Fibroblast of skin of left biceps (primary cell): ENCODE measurements at places on chromosomes 2 and 18.

DNA sequence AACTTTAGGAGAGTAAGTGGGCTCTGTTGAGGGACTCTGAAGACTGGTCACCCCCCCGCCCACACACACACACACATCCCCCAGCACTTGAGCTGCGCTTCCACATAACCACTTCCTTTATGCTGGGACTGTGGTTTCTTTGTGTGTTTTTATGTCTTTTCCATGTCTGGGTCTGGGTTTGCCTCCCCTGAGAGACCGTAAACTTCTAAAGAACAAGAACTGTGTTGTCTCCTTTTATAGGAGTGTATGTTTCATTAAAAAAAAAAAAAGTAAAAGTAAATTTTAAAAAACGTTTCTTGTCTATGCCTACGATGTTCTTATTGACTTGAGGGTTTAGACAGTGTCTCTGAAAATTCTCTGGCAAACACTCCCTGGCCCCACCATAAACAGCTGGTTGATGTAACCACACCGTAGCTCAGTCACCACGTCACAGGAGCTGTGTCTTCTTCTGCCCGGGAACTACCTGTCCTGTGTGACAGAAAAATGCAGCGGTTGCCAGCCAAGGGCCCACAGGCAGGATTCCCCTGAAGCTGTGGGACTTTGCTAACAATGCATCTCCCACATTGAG is 68.0 kb downstream of the KLHL29 start:
- peak; percentile 27 for DNase-seq

DNA sequence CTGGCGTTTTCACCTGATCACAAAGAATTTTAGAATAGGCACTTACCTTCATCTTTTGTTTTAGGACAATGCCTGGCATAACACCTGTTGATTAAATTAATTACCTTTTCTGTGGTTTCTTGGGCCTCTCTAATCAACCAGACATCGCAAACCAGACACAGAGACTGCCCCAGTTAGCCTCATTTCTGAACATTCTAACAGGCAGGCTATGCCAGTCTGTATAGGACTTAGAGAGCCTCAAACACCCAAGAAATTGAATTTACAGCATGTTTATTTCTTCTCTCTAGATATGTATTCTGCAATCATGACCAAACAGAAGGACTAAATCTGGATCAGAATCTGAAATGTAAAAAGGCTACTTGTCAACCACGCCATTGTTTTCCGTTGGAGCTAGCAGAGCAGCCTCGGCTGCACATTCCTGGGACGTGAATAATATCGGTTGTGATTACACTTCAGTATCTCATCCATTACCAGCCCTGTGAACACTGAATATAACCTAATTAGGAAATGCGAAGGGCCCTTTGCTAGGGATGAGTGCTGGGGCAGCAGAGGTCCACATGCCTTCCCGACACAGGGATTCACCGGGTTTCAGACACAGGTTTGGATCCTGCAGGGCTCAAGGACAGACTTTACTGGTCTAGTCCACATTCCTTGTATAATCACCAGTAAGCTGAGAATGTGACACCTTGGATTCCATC is 17.5 kb upstream of the CDC42EP3 start:
- peak; percentile 85 for DNase-seq

DNA sequence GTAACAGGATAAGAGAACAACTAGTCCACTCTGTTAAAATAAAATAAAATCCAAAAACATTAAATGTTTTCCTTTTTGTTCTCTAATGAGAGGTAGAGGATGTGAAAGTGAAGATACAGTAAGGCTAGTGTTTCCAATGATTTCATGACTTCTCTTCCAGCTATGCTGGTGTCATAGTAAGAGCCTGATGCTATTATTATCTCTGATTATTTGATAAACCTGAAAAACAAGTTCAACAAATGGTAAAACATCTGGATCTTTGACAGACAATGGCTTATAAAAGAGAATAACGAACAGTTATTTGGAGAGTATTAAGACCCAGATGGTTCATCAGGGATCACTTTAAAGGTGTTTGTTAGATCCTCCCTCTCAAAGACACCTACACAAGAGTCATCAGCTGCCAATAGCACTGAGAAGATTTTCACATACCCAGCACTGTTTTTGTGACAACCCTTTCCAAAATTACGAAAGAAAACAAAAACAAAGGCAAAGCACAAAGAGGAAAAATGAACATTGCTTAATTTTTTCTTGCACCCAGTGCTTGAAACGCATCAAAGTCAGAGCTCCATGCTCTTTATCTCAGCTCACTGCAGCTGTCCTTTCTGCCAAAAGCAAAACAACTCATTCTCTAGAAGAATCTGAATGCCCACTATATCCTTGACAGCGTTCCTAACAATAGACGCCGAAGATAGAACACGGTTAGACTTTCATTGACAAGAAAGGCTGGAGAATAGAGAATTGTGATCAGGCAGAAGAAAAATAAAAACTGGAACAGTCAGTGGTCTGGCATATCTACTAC is 168.6 kb downstream of the SLC8A1 start:
- no peak for DNase-seq

- no peak for DNase-seq
These were observed 50.6 kb upstream of the ODC1 start for GRCh38 chr2:10498525-10499274.

GRCh38 chr2:240906141-240906910 is at the start of gene CROCC2:
Gene CROCC2 (plus strand): TSS chr2:240906336. CDS start chr2:240906514, 178 bp downstream.
- DNase-seq = no peak

DNA sequence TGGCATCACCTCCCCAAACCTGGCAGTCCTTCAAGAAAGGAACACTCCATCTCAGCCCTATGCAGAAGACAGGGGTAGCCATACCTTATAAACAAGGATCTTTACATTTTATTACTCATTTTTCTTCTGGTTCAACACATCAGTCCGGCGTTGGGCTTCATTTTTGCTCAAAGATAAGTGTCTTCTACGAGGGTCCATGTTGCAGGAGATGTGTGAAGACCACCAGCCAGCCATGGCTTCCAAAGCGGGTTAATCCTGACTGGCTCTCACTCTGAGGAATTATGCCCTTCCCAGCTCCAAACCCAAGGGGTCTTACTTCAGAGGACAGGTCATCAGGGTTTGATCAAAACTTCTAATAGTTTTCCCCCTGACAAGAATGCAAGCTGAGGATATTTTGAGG is 23.9 kb upstream of the GNAL start:
- no peak for DNase-seq
